ENCODE measurements at places on chromosomes 3 and 15. TPM values are rescaled to one million over a fixed set of nuclear protein-coding genes. Genes with fewer than 3 reads are reported as not detected.

GRCh38 chr15:99762288-99762687 lies 29.1 kb upstream of the LYSMD4 start:
- no peak for DNase-seq

DNA sequence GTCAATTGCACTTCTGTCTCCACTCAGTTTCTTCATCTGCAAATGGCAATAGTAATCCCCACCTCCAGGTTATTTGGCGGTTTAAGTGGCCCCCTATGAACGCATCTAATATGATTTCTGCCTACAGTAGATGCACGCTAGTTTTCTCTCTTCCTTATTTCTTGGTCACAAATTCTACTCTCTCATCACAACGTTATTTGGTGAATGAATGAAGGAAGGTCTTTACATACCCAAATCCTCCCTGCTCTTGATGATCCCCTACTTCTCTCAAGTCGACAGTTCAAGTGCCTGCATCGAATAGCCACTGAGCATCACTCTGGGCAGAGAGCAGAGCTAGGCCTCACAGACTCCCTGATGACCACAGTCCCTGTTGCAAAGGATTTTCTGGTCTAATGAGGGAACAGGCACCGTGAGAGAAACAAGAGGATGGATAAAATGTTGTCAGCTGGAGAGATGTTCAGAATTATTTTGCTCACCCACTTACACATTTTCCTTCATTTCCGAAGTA lies 181.2 kb upstream of the SMAD3 start:
- DNase-seq, result no peak

DNA sequence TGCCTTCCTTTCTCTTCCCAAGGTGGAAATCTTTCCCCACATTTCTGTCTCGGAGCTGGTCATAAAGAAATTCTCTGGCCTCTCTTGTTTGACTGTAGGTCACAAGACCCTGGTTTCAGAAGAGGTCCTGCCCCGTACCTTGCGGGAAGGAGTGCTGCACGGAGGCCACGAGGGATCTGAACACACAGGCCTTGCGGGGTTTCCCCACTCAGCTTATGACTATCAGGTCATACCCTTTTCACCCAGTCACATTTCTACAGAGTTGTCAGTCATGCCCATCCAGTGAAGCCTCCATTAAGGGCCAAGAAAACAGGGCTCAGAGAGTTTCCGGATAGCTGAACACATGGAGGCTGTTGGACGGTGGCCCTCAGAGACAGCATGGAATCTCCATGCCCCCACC lies 54.7 kb upstream of the ATP13A3 start:
- DNase-seq, result peak; percentile 28

DNA sequence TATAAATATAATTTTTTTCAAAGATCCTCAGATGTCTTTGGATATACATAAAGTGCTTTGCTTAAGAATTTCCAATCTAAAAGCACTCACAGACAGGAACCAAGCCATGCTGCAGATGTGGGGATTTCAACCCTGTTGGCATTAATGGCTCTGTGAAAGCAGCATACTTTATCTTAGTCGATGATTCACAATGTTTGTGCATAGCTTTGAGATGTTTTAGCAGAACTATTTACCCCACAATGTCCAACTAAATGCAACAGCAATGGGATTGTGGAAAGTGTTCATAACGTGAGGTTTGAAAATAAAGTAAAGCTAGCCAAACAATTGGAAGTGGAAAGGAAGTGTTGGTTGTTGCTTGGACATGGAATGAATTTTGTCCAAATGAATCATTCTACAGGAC lies 371.4 kb downstream of the SOX2 start:
- no peak for DNase-seq

DNA sequence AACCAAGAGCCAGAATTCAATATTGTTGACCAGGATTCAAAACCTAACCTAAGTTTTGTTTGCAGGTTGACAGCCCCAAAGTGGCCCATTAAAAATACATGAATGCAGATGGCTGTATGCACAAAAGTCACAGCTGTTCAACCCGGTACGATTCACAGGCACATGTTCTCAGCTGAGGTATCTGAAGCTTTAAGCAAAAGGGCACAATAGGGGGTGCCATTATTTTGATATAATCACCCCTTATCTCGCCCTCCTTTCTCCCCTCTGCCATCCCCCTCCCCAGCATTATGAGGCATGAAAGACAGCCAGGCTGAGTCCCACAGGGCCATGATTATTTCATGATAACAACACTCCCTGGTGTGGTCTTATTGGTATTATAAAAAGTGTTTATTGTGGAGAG lies 264.9 kb downstream of the EBLN2 start:
- no peak for DNase-seq

- no peak for DNase-seq
Observed at GRCh38 chr3:42688016-42688415, 2.7 kb downstream of the KLHL40 start.

- DNase-seq, result no peak
Observed at GRCh38 chr15:65110676-65111292, 4.2 kb downstream of the UBAP1L start.

- no peak for DNase-seq
Observed at GRCh38 chr3:152591515-152591914, 243.4 kb upstream of the P2RY1 start.

DNA sequence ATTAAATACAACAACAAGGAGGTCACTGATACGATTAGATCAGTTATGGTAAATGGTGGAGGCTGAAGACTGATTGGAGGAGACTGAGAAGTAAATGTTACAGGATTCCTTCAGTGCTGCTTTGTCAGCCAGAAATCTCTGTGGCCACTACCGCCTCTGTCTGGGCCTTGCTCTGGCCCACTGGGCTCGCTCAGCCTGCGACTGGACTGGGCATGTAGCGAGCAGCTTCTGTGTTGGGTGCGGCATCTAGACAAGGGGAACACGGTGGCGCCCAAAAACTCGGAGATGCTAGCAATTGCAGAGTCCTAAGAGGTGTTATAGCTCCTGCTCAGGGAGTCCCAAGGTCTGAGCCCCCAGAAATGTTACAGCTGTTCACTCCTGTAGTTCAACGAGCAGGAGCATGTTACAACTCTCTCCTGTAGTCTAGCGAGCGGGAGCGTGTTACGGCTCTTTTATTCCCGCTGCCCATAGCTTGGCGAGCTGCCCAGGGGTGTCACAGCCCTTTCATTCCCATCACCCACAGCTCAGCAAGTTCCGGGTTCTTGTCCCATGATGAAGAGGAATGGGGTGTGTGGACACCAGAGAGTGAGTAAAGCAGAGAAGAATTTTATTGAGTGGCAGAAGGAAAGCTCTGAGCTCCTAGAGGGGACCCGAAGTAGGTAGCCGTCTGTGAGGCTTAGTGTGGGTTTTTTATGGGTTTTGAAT lies 24.7 kb downstream of the SLC15A2 start:
- no peak for DNase-seq

- no peak for DNase-seq
Observed at GRCh38 chr3:48750856-48751255, 33.8 kb upstream of the IP6K2 start.

DNA sequence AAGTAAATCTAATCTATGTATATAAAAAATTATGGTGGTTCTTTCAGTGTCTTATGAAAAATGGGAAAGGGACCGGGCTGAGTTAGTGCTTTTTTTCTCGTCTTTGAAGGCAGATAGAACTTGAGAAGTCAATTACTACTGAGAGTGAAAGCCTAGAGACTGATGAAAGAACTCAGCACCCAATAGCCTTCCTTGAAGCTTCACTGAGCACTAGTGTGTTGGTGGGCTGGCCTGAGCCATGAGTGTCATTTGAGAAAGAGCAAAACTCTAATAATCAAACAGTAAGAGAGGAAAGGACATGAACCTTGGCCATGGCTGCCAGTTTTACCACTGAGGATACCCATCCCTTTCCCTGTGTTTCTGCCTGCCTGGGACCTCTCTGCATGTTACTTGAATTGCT lies 428.3 kb upstream of the RASGRP1 start:
- DNase-seq, result no peak

DNA sequence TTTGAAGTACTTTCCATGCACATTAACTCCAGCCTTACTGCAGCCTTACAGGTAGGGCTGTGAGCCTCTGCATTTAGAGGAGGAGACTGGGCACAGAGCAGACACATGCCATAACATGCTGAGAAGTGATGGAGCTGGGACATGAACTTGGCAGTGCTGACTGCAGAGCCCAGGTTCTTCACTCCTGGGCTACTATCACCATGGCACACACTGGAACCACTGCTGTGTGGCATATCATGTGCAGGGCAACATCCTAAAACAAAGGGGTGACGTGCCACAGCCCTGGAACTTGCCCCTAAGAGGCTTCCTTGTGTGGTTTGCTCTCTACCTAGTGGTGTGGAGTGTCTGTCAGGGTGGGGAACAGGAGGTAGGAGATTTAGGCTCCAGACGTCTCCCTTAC lies 25.4 kb downstream of the EHD4 start:
- DNase-seq, result no peak

GRCh38 chr3:71903936-71904335 lies 119.0 kb upstream of the PROK2 start:
- no peak for DNase-seq

DNA sequence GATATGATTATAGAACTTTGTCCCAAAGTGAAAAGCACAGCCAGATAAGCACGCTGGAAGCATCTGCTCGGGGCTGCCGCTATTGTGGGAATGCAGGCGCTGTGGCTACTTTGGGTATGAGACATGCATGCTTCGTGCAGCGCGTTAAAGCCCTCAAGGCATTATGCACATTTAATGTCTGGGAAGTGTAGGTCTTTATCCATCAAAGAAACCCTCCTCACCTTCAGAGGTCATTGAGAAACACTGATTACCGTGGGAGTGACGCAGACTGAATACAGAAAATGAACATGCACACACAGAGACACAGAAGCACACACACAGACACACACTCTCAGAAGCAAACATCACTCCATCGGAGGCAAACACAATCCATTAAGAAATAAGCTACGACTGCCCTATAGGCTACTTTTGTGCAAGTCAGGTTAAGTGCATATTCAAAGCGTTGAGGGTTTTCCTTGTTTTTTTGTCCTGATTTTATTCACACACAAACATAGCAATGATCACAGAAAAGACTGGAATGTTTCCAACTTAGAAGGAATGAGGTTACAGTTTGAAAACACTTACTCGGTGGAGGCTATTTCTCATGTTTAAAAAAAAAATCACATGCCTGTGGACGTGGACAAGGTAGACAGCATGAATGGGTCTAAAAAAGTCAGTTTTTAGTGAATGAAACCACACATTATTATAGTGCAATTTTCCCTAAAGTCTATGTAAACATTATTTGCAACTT lies 68.5 kb downstream of the PLCH1 start:
- DNase-seq, result no peak

DNA sequence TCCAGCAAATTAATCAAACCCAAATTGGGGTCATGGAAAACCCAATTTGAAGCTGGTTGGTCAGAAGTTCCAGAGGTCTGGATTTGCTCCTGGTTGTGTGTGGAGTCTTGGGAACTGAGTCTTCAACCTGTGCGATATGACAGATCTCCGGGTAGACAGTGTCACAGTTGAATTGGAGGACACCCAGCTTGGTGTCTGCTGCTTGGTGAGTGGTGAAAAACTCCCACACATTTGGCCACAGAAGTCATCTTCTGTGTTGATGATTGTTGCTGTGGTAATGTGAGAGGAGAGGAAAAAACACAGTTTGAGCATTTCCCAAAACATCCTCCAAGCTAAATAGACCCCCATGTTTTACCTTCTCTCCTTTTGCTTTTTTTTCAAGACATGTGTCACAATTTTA lies 218.1 kb downstream of the TP63 start:
- no peak for DNase-seq

- DNase-seq, result no peak
Observed at GRCh38 chr3:192843723-192844485, 73.8 kb downstream of the MB21D2 start.

DNA sequence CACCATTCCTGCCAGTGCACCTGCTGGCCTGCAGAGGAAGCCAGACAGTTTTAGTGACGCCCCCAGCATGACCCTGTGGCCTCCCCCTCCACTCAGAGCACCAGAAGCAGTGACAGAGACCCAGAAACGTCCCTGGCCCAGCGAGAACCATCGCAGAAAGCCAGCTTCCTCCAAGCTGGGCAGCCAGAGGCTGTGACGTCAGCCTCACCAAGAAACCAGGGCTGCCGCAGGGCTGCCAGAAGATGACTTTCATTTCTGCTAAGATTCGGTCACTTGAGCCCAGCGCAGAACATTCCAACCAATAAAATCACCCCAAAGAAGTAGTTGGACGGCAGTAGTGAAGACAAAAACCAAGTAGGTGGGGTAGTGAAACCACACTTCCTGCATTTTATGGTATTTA lies 29.6 kb upstream of the RPL32 start:
- DNase-seq, result peak; percentile 29

DNA sequence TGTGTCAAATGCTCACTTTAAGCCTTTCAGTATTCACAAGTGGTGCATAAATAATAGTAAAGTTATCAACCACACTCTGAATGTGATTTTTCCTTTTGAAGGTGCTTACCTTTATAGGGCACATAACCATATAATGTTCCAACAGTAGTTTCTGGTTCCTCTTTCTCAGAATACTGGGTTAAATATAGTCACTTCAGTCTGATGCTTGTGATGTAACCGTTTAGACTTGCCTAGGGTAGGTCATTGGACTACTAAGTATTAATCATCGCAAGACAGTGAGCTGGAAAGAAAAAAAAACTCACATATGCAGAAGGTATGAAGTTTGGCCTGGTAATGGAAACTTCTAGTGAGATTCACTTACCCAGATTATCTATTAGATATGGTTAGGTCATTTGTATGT lies 1.9 kb downstream of the KBTBD8 start:
- DNase-seq, result no peak

DNA sequence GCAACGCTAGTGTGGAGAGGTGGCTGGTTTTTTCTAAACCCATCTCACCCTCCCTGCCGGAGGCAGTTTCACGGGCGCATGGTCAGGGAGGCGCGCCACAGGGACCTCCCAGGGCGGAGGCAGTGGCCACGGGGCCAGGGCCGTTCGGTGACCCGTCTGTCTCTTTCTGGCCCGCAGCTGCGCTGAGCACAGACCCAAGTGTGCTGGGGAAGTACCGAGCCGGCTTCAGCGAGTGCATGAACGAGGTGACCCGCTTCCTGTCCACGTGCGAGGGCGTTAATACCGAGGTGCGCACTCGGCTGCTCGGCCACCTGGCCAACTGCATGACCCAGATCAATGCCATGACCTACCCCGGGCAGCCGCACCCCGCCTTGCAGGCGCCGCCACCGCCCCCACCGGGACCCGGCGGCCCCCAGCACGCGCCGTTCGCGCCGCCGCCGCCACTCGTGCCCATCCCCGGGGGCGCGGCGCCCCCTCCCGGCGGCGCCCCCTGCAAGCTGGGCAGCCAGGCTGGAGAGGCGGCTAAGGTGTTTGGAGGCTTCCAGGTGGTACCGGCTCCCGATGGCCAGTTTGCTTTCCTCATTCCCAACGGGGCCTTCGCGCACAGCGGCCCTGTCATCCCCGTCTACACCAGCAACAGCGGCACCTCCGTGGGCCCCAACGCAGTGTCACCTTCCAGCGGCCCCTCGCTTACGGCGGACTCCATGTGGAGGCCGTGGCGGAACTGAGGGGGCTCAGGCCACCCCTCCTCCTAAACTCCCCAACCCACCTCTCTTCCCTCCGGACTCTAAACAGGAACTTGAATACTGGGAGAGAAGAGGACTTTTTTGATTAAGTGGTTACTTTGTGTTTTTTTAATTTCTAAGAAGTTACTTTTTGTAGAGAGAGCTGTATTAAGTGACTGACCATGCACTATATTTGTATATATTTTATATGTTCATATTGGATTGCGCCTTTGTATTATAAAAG lies 1.8 kb downstream of the HES1 start:
- peak; percentile 61 for DNase-seq

GRCh38 chr15:68316061-68316804 lies 38.7 kb downstream of the FEM1B start:
- no peak for DNase-seq

DNAJC13 gene
- total RNA-seq, result 36.3 TPM

LPCAT4 gene
- 38.3 TPM for total RNA-seq

HRG gene
- total RNA-seq, result not detected

TMEM45A gene
- 0.26 TPM for total RNA-seq
